ENCODE measurements at places on chromosomes 6 and 20. TPM values are rescaled to one million over a fixed set of nuclear protein-coding genes. Genes with fewer than 3 reads are reported as not detected.

GRCh38 chr20:14569641-14570040 lies 232.2 kb upstream of the FLRT3 start:
- no peak for DNase-seq

DNA sequence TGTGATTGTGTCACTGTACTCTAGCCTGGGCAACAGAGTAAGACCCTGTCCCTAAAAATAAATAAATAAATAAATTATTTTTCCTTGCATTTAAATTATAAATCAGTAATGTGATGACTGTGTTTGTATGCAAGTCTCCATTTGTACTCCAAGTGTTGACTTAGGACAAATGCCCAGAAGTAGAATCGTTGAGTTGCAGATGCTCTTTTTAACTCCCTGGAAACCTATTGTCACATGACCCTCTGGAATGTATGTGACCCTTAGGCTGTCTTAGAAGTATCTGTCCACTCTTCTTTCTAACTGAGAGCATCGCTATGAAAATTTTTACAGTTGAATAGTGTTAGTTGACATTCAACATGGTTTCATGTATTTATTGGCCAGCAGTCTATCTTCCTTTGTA lies 18.8 kb downstream of the OR2A4 start:
- DNase-seq, result no peak

GRCh38 chr6:66970373-66970772 lies 1263.3 kb upstream of the EYS start:
- DNase-seq, result no peak

IGF2R gene
- total RNA-seq, result 109 TPM

CPNE5 gene
- 6.3 TPM for total RNA-seq

TPX2 gene
- total RNA-seq, result 1.1 TPM

LINC00237 gene
- total RNA-seq, result not detected

SLC17A3 gene
- total RNA-seq, result not detected
